Umbilical cord (tissue), 2 donors: ENCODE measurements at places on chromosomes 5 and 9.

DNA sequence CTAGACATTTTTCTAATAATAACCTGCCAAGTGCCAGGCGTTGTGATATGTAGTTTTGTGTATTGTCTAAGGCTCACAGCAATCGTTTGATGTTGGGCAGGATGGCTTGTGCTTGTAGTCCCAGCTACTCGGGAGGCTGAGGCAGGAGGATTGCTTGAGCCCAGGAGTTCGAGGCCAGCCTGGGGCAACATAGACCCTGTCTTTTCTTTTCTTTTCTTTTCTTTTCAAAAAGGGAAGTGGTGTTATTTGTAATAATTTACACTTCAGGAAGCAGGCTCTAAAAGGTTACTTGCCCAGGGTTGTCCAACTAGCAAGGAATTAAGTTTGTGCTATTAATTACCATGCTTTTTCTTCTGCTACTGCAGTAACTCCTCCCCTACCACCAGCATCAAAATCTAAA, 3.2 kb downstream of the ZNF131 start:
- no peak for DNase-seq

DNA sequence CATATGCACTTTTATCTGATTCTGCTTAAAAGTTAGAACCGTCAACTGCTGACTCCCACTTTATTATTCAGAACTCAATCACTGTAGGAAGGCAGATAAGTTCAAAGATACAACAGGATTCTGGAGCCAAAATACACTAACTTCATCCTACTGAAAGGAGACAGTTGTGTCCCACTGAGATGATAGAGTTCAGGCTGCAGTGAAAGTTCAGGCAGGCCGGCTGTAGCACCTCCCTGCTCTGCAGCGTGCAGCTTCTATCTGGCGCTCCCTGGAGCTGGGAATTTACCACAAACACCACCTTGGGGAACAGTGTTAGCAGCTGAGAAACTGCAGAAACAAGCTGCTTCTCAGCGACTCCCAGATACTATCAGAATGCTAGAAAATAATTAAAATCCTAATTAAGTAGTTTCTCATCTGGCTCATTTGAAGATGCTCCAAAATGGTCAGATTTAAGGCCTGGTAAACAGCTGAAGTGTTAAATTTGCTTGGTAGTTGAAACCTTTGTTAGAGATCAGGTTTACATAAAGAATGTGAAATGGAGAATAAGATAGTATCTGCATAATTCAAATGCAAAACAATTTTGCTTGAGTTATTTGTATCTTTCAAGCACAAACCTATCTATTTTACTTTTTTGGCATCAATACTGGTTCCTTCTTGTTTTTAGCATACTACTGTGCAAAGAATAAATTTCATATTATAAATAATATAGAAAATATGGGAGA, 52.3 kb upstream of the CNTLN start:
- peak; percentile 83 for DNase-seq

GRCh38 chr9:84502066-84502465, 161.5 kb upstream of the SLC28A3 start:
- no peak for DNase-seq

DNA sequence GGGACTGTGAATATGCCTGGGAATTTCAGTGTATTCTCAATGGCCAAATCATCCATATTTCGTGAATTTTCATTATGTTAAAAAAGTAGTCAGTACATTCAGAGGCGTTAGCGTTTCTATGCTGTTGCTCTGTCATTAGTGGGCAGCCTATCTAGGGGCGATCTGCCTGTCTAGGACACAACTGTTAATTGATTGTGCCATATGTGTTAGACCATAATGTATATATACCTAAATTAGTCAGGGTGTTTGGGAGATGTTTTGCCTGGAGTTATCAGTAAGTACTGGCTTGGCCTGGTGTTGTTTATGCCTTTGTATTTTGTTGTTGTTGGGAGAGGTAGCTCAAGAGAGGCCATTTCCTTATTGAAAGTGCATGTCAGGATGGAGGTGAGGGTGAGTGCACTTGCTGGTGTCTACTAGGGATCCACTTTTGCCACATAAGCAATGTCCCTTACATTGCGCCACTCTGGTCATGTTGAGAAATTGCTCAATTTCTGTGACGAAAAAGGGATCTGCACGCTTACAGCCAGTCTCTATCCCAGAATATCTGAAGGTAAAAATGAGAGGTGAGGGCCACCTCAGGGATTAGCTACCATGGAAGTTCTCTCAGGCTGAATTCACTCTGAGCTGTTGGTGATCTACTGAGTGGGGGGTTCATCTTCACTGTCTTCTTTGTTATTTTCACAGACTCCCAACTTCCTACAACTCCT, 123.3 kb downstream of the ST8SIA4 start:
- peak; percentile 37 for DNase-seq

GRCh38 chr9:90991953-90992352, 190.3 kb downstream of the SYK start:
- DNase-seq, result no peak
